ENCODE measurements at places on chromosomes 7 and 10. TPM values are rescaled to one million over a fixed set of nuclear protein-coding genes. Genes with fewer than 3 reads are reported as not detected.

DNA sequence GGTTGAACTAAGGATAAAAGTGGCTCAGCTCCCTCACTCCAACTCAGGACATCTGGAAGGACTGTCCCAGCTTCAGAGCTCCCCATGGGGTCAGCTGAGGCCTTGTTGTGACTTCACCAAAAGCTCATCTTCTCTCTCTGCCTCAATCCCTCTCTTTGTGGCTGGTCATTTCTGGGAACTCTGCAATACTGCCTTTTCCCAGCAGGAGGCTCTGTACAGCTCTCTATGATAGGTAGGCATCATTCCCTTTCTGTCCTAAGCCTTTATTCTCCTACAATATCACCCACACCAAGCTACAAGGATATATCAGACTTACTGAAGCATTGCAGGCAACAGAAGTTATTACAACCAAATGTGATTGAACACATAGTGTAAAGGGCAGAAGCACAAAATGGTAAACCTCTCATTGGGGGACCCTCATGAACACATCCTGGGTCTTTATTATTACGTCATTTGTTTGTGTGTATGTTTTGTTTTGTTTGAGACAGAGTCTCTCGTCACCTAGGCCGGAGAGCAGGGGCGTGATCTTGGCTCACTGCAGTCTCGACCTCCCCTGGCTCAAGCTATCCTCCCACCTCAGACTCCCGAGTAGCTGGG, 36.7 kb upstream of the PRPS1L1 start:
- no peaks in the 10 kb centered on the region for H3K36me3 ChIP-seq
- peak; percentile 24 for DNase-seq
- no peaks in the 10 kb centered on the region for H3K4me1 ChIP-seq
- H3K27me3 ChIP-seq: no peaks in the 10 kb centered on the region

DNA sequence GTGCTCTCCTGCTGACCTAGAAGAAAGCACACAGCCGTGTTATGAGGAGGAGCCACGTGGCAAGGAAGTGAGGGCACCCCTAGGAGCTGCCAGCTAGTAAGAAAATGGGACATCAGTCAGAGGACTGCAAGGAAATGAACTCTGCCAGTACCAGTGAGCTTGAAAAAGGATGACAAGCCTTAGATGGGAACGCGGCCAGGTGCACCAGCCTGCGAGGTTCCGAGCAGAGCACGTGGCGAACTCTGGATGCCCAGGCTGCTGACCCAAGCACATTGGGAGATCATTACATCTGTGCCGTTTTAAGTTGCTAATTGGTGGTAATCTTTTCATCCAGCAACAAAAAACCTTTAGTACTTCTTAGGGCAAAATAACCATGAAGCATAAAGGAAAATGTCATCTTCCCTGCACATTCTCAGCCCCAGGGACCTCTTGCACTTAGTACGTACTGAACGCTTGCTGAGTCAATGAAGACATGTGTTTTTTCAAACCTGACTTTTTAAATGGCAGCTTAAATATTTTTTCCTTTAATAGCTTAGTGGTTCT, 69.4 kb downstream of the AMZ1 start:
- H3K4me3 ChIP-seq: peak overlapping the region; percentile 51
- peak overlapping the region; percentile 97 for H3K27ac ChIP-seq
- peak; percentile 86 for DNase-seq
- H3K36me3 ChIP-seq: no peaks in the 10 kb centered on the region

The TMEM130 gene
- polyA plus RNA-seq: 0.40 TPM

DNA sequence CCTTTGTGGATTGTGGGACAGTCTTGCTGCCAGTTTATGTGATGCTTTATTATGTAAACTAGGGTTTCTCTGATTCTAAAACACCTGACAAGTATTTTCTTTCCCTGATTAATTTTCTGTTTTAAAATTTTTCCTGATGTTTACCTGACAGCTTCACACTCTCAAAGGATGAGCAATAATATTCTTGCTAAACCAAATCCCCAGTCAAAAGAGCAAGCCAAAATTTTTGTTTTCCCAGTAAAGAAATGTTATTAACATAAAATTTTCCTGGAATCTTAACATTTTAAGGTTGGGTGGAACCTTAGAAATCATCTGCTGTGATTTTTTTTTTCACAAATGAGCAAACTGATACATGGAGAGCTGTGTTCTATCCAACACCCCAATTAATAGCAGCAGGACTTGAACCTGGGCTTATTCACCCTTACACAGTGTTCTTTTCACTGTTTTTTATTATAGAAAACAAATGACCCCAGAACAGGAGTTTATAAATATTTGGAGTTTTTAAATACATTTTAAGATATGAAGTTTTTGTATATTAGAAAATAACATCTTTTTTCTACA, 185.2 kb upstream of the VIPR2 start:
- no peak for DNase-seq
- no peaks in the 10 kb centered on the region for H3K36me3 ChIP-seq
- no peaks in the 10 kb centered on the region for H3K27me3 ChIP-seq
- no peaks in the 10 kb centered on the region for H3K4me1 ChIP-seq
